ENCODE measurements at places on chromosomes 7 and 10.

- no peak for DNase-seq
Measured at GRCh38 chr10:97427571-97428179, 1.7 kb downstream of the PGAM1 start.

DNA sequence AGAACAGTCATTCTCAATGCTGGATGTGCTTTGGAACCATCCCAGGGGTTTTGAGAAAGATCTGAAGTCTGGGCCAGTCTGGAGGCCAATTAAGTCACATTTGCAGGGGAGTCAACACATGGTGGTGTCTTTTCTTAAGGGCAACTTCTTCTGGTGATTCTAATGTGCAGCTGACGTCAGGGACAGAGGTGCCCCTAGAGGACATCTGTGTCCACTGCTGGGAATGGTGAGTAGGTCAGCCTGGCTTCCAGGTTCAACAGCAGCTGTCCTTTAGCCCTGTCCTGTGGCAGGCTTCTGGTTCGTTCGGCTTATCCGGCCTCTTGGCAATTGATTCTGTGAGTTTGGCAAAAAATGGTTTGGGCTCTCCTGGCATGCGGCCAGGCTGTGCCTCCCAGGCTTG, 269.7 kb upstream of the HABP2 start:
- no peak for DNase-seq

- no peak for DNase-seq
Measured at GRCh38 chr10:74842301-74842954, 16.0 kb downstream of the KAT6B start.

DNA sequence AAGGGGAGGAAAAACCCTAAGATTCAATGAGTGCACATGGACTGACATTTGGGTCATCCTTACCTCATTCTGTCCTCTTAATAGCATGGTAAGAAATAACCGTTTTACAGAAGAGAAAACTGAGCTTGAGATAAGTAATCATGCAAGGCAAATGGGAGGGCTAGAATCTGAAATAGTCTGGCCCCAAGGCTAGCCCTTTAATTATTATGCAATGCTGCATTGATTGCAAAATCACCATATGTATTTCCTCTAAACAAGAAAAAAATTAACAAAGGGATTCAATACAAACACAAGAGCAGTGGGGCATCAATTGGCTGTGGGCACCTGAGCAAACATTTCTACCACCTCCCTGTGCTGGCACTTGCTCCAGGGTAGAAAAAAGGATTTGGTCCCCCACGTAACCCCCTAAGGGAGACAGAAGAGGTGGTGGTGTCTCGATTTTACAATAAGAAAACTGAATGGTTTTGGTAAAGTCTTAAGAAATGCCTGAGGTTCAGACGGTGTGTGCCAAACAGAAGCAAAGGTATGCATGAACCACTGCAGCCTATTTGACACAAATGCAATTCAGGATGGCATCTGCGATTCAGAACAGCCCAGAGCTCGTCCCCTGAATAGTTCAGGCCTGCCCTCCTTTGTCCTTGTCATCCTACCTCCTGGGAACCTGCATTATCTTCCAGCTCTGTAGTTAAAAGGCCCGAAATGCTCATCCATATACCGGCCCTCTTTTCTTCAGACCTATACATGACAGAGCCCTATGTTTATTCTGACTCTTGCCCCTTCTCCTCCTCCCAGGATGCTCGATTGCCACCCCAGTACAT, 23.6 kb downstream of the PIP4K2A start:
- no peak for DNase-seq

DNA sequence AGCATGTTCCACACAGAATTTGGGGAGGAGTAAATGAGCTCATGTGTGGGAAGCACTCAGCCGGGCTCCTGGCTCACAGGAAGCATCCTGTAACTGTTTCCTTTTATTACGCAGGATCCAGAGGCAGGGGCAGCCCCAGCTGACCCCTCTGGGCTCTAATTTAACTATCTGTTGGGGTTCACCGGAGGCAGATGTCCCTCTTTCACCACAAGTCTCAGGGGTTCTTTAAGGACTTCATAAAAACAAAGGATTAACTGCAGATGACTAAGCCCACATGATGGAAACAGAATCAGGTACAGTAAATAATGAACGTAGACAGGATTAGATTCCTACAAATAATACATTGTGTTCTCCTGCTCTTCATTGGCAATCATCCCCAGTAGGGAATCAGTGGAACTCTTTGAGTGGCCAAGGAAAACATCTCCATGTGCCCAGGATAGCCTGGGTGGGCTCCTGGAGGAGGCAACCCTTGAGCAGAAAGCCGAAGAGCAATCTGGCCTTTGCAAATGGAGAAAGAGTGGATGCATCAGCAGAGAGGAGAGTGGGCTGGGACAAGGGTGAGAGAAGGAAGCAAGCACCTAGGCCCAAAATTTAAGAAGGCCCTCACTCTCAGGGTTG, 24.6 kb downstream of the TBXAS1 start:
- DNase-seq, result no peak

GRCh38 chr7:134454277-134454676, 4.6 kb downstream of the AKR1B1 start:
- no peak for DNase-seq

DNA sequence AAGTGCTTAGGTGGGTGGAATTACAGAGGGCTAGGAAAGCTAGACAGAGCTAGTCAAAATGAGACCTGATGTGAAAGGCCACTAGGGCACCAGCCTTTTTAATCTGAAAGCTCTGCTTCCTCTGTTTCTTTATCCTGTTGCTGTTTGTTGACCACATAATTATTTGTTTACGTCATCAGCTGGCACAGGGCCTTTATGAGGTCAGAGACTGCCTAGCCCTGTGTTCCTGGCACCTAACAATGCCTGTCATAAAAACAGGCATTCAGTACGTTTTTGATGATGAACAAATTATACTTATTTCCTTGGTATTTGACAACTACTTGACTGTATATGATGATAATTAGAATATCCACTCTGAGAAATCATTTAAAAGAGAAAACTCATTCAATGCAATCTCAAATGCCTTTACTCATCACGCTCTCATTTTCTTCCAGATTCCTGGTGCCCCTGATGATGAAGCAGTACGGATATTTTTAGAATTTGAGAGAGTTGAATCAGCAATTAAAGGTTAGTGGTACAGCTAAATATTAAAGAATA, 26.0 kb downstream of the RBM17 start:
- DNase-seq, result no peak

DNA sequence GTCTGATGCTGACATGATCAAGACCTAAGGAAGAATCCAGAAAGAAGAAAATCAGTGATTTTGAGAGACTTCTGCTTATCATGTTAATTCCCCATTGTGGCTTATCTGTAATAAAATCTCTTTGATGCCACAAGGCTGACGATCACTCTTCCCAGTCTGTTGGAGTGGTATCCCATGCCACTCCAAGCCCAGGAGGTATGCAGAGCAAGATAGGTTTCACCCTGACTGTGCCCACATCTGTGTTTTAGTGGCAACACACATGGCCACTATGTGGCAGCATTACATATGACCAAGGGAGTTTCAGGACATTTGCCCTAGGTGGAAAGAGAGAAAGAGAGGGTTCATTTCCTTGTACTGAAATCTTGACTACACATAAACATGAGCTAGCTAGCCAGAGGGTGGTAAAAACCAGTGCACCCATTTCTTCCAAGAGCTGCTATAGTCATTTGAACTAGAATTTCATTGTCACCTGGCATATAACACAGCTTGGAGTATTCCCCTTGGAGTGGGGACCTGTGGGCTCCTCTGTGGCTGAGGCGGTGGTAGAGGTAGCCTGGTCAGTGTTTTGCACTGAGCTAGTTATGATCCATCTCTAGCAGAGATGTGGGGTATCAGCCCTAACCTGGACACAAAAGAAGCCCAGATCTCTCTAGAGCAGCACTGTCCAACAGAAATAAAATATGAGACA, 20.8 kb downstream of the LAMB4 start:
- no peak for DNase-seq

DNA sequence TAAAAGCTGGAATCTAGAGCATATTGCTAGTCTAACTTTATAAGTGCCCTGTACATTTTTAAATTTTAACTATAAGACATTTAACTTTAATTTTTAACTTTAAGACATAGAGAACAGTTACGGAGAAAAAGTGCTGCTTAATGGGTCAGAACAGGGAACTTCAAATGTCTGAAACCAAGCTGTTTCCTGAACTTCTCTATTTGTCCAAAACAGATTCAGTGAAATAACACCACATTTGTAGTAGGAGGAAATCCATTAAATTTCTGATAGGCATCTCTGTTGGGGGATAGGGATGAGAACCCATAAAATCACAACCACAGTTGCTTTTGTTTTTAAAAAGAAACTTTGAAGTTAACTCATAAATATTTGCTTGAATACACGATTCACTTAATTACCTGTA, 170.8 kb upstream of the ANK3 start:
- DNase-seq, result no peak

DNA sequence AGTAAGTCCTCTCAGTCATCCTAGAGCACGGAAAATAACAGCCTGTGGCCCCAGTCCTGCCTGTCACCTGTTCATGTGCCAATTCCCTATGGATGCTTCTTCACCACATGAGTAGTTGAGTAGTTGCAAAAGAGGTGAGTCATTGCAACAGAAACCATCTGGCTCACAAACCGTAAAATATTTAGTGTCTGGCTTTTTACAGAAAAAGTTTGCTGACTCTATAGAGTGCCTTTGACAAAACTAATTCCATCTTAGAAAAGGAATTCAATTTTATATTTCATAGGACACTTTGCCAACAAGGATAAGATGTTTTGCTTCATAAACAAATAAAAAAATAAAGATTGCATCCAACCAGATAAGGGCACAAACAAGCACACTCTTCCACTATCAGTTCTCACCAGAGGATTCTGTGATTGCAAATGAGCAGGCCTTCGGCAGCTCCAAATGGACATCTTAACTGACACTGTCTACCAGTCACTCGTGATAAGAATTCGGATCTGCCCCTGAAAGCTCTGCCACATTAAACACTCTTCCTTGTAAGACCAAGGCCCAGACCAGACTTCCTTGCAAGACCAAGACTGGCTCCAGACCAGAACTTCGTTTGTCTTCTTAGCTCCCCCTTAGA, 242.7 kb upstream of the SEMA3C start:
- DNase-seq, result no peak

- no peak for DNase-seq
Measured at GRCh38 chr10:75437693-75438092, 6.3 kb downstream of the LRMDA start.

DNA sequence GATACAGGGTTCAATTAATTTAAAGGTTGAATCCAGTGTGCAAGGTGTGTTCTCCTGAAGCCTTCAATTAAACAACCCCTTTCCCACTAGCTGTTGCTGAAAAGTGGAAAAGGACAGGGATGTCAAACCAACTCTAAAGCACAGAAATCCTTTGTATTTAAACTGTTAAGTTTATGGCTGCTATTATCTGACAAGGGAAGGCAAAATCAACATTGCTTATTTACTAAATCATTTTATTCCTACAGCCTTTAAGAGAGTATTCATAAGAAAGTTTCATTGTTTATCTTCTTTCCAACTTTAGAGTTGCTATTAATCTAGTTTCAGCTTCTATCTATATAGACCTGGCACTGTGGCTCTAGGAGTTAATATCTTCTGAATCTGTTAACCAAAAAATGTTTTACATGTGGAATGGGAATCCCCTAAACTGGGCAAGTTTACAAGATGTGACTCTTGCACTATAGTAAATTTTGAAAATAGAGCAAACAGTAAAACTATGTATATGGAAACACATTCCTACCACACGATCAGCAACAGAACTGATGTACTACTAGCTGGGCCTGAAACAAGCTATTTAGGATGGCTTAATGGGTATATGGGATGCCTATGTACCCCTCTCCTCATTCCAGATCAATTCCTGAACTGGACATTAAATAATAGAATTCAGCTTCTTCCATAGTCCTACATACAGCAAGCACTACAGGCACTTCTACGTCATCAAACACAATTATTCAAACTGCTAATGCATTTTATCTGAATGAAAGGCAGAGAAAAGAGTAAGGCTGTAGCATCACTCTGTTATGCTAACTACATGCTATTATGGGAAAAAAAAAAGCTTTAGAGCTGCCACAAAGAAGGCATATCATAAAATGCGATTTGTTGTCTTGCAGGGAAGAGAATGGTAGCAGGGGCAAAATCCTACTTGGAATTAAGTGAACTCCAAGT, 52.8 kb downstream of the CDK6 start:
- DNase-seq, result no peak

DNA sequence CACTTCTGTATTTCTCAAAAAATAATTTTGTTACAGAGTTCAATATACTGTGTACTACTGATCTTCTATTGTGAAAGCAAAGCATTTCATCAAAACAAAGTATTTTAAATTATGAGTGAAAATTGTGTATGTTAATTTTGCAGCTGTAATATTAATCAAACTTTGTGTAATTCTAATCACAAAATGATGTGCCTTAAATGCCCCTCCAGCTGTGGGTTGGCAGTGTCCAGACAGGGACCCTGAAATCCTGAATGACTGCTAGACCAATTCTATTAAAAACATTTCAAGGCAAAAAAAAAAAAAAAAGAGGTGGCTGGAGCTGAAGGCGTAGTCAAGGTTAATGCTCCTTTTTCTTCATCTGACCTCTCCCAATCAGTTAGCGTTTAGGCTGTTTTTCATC, 36.2 kb downstream of the SCD start:
- no peak for DNase-seq

- DNase-seq, result no peak
Measured at GRCh38 chr7:125424721-125425120, 495.1 kb upstream of the POT1 start.

DNA sequence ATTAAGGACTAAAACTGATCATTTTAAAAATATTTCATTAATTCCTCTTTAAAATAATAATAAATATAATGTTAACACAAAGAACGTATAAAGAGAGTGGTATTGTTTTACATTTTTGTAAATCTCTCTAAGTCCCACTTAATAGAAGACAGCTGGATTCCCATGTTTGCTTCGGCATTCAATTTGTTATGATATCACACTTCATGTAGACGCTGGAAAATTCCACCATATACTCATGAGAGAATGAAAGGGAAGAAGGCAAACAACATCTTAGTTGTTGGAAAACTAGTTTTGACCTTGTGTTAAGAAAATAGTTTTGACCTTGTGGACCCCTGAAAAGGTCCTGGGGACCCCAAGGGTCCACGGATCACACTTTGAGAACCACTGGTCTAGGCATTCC, 85.3 kb upstream of the MGMT start:
- DNase-seq, result no peak

DNA sequence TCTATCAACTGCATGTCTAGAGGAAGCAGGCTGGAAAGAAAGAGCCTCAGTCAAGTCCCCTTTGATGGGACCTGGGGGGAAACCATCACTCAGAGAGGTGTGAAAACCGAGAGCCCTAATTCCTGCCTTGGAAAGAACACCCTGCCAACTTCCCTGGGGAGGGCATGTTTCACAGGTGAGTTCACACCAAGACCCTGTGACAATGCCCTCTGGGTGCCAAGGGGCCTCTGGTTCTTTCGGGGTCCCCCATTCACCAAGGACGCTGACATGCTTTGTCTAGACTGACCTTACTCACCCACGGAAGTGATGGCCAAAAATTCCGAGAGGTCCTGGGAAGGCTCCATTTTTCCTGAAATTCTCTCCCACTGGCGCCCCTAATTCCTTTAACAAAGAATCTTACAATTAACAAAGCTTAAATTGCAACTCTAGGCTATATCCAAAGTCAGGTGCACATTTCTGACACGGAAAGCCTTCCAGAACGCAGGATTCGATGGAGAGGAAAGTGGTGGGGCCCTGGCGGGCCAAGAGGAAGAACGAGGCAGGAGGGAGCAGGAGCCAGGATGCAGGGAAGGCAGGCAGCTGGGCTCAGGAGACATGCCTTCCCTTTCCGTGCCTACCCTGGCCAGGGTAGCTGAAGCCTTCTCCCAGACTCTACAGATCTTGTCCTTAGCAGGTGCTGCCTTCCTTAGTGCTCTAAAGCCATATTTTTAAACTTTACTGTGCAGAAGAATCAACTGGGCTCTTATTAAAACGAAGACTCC, 23.7 kb downstream of the VSTM4 start:
- no peak for DNase-seq
